ENCODE measurements at places on chromosomes 1 and 21.

- DNase-seq = no peak
These were observed 345.1 kb upstream of the USP24 start for GRCh38 chr1:55560266-55560665.

- DNase-seq = no peak
These were observed 92.7 kb upstream of the C1orf21 start for GRCh38 chr1:184294101-184294500.

- no peak for DNase-seq
These were observed 100.3 kb upstream of the DPYD start for GRCh38 chr1:98021126-98021525.

- no peak for DNase-seq
These were observed 36.1 kb downstream of the FGGY start for GRCh38 chr1:59332983-59333382.

DNA sequence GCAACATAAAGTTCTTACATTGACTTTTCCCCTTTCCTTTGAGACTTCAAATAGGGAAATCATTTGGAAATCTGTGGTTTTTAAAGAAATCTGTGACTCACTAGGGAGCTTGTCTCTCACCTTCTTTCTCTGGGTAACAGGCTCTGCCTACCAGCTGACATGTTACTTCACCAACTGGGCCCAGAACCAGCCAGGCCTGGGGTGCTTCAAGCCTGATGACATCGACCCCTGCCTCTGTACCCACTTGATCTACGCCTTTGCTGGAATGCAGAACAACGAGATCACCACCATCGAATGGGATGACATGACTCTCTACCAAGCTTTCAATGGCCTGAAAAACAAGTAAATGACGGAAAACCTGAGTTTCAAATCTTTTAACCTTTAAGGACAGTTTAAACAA is 9.2 kb upstream of the CHIA start:
- DNase-seq = no peak

- no peak for DNase-seq
These were observed 9.4 kb upstream of the TAL1 start for GRCh38 chr1:47241114-47242113.

DNA sequence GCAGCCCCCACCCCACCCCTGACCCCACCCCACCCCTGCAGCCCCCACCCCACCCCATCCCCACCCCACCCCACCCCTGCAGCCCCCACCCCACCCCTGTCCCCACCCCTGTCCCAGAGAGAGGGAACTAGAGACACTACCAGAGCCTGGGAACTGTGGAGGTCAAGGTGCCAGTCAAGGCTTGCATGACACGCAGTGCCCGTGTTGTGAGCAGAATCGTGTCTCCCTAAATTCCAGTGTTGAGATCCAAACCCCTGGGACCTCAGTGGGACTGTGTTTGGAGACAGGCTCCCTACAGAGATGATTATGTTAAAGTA is 18.4 kb upstream of the SUMO3 start:
- no peak for DNase-seq

GRCh38 chr21:44912158-44912473 is 8.6 kb downstream of the ITGB2 start:
- no peak for DNase-seq

DNA sequence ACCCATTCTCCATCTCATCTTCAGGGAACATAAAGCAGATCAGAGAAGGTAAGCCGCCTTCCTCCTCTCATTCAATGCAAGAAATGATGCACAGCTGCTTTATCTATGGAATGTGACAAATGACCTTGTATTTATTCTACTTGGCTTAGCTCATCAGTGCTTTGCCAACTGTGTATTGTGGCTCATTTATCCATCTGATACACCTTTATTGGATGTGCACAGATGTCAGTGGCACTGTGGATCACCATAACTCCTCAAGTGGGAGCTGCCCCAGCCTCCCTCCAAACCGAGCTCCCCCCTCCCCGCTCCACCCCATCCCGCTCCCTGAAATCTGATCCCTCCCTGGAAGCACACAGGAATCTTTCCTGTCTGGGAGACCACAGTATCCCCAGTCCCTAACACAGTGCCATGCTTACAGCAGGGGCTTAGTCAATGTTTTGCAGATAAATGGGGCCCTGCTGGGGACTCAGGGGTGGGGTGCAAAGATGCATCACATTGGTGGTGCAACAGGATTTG is 156.0 kb upstream of the RAB4A start:
- DNase-seq = peak; percentile 36

DNA sequence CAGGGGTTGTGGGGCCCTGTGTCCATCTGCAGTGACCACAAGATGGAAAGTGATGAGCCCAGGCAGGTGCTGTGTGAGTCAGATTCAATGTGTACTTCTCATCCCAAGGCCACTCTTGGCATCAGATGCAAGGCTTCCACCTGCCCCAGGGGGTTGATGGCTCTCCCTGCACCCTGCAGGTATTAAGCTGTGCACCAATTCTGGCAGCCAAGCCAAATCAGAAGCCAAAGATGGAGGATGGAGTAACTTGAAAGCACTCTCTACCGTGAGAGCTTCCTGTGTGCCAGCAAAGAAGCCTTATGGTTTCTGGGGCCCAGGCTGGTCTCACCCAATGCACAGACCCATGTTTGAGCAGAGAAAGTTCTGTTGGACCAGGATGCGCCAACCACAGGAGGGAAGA is 44.3 kb upstream of the TENT5C start:
- DNase-seq = no peak

- no peak for DNase-seq
These were observed at the start of gene CCDC190 for GRCh38 chr1:162861101-162861500. Gene CCDC190 (minus strand): TSS chr1:162861175. CDS start chr1:162859646, 1,529 bp downstream.

DNA sequence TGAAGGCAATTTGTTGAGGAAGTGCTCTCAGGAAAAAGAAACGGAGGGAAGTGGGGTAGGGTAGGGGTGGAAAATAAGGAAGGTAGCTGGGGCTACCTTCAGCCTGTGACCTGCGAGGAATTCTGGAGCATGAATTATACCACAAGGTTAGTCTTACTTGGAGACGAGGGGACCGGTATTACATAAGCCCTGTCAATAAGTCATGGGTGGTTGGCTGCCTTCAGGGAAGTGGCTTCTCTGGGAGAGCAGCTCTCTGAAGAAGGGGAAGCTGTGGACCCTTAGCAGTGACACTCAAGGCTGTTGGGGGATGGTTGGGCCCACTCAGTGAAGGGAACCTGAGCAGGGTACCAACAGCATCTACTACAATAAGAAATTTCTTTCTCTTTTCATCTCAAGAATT is 111.3 kb downstream of the TNFSF18 start:
- no peak for DNase-seq

DNA sequence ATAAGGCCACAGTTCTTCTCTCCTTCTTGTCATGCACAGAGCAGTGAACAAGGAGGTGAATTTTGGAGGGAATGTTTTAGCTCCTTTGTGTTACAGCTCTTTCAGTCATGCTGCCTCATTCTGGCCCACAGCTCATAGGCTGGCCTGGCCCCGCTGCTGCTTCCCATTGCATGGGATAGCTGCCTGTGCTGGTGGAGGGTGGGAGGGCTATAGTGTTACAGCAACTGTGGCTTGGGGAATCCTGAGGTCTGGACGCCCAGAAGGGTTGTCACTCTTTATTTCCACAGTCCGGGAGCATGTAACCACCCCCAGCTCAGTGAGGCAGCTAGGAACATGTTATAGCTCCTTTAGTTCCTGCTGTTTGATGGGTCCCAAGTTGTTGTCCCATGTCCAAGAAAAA is 210.3 kb downstream of the AMY1C start:
- no peak for DNase-seq

GRCh38 chr1:53174971-53175913 is 21.4 kb upstream of the CPT2 start:
- no peak for DNase-seq

GRCh38 chr1:222334026-222334680 is 213.8 kb downstream of the HHIPL2 start:
- DNase-seq = no peak

- DNase-seq = no peak
These were observed 474.3 kb upstream of the C1orf87 start for GRCh38 chr1:60547821-60548220.

DNA sequence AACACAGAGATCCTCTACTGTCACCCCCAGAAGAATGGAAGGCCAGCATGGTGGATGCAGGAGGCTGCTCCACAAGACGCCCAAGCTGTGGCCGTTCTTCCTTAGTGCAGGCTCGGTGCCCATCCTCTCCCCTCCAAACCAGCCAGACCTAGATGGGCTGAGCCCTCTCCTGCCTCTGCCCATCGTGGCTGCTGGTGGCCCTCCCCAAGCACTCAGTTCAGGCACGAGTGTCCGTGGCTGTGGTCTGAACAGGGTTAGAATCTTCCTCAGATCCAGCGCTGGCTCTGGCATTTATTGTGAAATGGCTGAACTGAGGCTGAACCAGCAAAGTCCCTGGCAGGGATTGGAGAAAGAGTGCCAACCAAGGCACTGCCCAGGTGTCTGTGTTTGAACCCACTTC is 59.5 kb downstream of the TRIM11 start:
- DNase-seq = no peak

DNA sequence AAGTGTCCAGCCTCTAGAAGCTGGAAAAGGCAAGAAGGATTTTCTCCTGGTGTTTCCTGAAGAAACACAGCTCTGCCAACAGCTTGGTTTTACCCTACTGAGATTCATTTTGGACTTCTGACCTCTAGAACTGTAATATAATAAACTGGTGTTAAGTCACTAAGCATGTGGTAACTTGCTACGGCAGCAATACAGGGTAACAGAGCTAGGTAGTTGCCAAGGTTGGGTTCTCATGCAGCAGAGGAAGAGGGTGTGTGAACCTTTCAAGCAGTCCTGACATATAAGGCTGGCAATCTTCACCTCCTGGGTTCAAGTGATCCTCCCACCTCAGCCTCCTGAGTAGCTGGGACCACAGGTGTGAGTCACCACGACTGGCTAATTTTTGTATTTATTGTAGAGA is 36.0 kb downstream of the GNG4 start:
- peak; percentile 89 for DNase-seq

GRCh38 chr1:247530785-247531184 is 5.5 kb downstream of the OR2C3 start:
- no peak for DNase-seq

DNA sequence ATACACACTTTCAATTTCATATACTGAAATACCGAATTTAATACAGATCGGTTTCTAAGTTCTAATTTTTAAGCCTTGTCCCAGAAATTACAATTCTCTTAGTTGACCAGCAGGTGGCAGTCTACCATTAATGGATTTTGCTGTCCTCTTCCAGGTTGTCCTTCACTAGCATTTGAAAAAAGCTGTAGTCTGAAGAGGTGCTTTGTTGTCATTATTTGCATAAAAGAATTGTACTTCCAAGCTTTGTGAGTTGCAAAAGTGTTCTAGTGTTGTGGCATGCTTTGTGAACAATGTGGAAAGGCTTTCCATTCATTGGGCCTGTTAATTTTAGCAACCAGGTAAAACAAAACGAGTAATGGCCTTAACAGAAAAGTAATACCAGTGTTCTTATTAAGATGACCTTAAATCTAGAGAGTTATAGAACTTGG is 193.6 kb downstream of the RPS6KC1 start:
- peak; percentile 71 for DNase-seq

GRCh38 chr1:111236379-111236778 is 8.9 kb downstream of the CHI3L2 start:
- DNase-seq = no peak

DNA sequence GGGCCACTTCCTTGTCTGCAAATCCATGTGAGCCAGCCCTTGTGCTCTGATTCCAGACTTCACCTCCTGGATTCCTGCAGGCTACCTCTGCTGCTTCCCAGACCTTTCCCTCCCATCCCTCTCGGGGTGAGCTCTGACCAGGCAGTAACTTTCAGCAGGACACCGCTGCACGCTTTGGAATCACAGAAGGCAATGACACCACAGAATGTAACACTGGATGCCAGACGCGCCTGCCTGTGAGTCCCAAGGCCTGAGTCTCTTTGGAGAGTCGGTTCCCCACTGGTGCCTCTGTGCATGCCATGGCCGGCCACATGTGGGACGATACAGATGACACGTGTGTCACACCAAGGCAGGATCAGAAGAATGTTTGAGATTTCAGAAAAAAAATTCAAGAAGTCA is 89.7 kb upstream of the ERRFI1 start:
- no peak for DNase-seq

- peak; percentile 39 for DNase-seq
These were observed 30.1 kb downstream of the LDLRAD1 start for GRCh38 chr1:53987880-53988279.

DNA sequence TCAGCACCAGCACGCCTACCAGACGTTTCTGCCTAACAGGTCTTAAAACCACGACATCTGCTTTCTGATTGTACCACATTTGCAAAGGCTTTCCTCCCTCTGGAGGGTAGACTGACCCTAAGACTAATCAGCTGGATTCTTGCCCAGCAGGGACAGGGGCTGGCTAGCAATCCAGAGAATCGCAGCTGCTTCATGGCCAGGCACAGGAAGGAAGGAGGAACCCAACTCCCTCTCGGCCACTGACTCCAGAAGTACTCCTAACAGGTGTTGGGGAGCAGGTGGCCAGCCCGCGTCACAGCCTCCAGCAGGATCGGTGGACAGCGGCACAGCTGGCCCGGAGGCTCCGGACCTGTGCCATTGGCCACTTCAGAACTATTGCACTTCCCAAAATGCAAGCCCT is 180.8 kb downstream of the NPHP4 start:
- no peak for DNase-seq

- DNase-seq = no peak
These were observed 21.6 kb downstream of the ITGB2 start for GRCh38 chr21:44898851-44899767.

DNA sequence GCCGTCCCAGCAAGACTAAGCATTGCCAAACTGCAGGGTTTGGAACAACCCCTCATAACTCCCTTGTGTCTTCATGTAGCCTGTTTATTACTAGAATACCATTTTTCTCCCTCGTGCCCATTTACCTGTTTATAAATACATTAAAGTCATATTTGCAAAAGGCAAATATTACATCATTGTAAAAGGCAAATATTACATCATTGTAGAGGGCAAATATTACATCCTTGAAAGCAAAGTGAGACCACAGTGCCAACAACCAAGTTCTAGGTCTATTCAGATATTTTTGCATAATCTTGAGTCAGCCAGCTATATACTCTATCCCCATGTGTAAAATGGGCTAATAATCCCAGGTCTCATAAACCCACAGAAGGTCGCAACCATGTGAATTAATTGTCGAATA is 11.4 kb upstream of the FAM163A start:
- no peak for DNase-seq

DNA sequence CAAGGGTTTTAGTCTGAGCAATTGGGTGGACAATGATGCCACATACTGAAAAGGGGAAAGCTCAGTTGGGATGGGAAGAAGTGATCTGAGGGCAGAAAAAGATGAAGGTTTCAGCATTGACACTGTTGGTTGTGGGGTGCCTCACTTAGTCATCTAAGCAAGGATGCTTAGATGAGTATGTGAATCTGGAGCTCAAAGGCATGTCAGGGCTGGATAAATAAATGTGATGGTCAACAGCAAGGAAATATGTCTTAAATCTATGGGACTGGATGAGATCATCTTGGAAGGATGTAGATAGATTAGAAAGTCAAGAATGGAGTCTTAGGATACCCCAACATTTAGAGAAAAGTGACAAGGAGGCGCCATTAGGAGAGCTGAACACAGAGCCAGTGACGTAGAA is 114.6 kb downstream of the ZBTB18 start:
- no peak for DNase-seq

- DNase-seq = no peak
These were observed 206.2 kb upstream of the RRP15 start for GRCh38 chr1:218078916-218079315.

- DNase-seq = no peak
These were observed 157.2 kb downstream of the KIF26B start for GRCh38 chr1:245311887-245312536.

- DNase-seq = no peak
These were observed 21.1 kb upstream of the RGS4 start for GRCh38 chr1:163047951-163048659.

GRCh38 chr1:64980745-64981600 is 14.6 kb upstream of the JAK1 start:
- peak; percentile 50 for DNase-seq

Measured in small intestine (tissue), 16 donors.